ENCODE measurements at places on chromosomes 1 and 21. TPM values are rescaled to one million over a fixed set of nuclear protein-coding genes. Genes with fewer than 3 reads are reported as not detected.

- DNase-seq: no peak
Observed at GRCh38 chr1:59384443-59384842, 87.5 kb downstream of the FGGY start.

DNA sequence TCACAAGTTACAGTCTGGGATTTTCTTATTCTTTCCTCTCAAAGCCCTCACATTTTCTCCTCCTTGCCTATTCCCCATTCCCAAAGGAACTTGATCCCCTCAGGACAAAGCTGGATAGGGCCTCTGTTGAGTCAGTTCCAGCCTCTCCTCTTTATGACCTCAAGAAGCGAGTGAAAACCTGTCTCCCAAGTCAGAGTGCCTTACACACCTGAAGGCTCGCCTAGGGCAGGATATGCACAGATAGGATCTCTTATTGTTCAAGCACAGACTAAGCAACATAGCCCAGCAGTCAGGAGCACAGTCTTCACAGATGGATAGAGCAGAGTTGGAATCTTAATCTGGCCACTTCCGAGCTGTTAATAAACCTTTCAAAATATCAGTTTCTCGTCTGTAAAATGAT lies 60.8 kb upstream of the PRRC2C start:
- no peak for DNase-seq

DNA sequence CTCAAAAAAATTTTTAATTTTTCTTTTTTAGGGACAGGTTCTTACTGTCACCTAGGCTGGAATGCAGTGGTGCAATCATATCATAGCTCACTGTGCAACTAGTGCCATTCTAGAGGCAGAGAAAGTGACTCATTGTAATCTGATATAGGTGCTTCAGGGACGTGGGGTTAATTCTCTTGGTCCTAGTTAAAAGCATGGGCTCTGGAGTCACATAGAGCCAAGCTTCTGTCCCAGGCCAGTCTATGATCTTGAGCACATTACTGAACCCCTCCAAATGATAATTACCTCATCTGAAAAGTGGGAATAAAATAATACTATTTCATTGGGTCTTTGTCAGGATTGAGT lies 1.1 kb upstream of the ADIPOR1 start:
- no peak for DNase-seq

DNA sequence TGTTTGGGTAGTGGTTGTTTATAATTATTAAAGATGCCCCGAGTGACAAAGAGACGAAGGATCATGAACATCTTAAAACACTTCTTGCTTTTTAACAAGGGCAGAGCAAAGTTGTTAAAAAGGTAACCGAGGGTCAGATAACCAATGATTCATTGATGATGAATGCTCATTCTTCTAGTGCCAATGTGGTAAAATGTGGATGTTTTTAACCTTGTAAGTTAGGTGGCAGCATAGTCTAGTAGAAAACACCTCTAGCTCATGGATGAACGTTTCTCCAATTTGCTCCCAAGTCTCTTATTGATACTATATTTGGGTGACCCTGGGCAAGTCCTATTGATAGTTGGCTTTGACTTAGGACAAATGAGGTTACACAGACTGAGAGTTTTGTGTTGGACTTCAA lies 167.9 kb downstream of the KIF26B start:
- DNase-seq: no peak

GRCh38 chr1:119448127-119448511 lies 33.2 kb downstream of the HSD3B2 start:
- DNase-seq: peak; percentile 53

HSPA6 gene
- total RNA-seq: not detected

STUM gene
- 0.11 TPM for total RNA-seq

KLF17 gene
- 0.09 TPM for total RNA-seq

MROH9 gene
- total RNA-seq: not detected

CD160 gene
- not detected for total RNA-seq

HUNK gene
- total RNA-seq: 5.7 TPM

TSACC gene
- total RNA-seq: 2.4 TPM

SLC30A10 gene
- 0.20 TPM for total RNA-seq

IL12RB2 gene
- total RNA-seq: 0.77 TPM

OXCT2 gene
- 4.3 TPM for total RNA-seq

Measured in H9 (cell line).